ENCODE measurements at places on chromosomes 3 and 15. TPM values are rescaled to one million over a fixed set of nuclear protein-coding genes. Genes with fewer than 3 reads are reported as not detected.

GRM7 gene
- 0.73 TPM for total RNA-seq

GRCh38 chr15:69138963-69139362 is 21.5 kb upstream of the GLCE start:
- no peaks in the 10 kb centered on the region for H3K36me3 ChIP-seq
- H3K27me3 ChIP-seq: no peaks in the 10 kb centered on the region
- H3K4me3 ChIP-seq: no peak overlapping the region
- H3K27ac ChIP-seq: no peak overlapping the region

GRCh38 chr15:36024031-36024688 is 478.2 kb upstream of the DPH6 start:
- H3K36me3 ChIP-seq: no peaks in the 10 kb centered on the region
- no peak overlapping the region for H3K4me3 ChIP-seq
- H3K4me1 ChIP-seq: no peaks in the 10 kb centered on the region
- peak overlapping the region; percentile 40 for H3K27ac ChIP-seq
- DNase-seq: no peak

GRCh38 chr15:93247466-93248121 is 158.6 kb upstream of the RGMA start:
- no peaks in the 10 kb centered on the region for H3K4me1 ChIP-seq
- H3K27ac ChIP-seq: no peak overlapping the region
- H3K36me3 ChIP-seq: no peaks in the 10 kb centered on the region
- no peaks in the 10 kb centered on the region for H3K27me3 ChIP-seq
- H3K4me3 ChIP-seq: no peak overlapping the region

DNA sequence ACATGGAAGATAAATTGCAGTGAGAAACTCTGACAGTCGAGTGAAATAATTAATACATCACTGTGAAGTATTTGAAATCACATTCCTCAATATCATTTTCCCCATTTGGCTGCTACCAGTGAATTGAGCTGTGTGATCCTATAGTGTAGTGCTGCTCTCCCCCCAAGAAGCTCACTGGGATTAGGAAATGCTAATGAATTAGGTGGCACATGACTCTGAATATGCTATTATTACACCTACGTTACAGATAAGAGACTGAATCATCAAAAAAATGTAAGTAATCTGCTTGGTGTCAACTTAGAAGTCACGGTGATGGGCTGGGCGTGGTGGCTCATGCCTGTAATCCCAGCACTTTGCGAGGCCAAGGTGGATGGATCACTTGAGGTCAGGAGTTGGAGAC is 34.7 kb upstream of the SYNM start:
- H3K4me3 ChIP-seq: no peak overlapping the region
- H3K27ac ChIP-seq: no peak overlapping the region
- no peaks in the 10 kb centered on the region for H3K36me3 ChIP-seq
- no peaks in the 10 kb centered on the region for H3K4me1 ChIP-seq
- DNase-seq: no peak

DNA sequence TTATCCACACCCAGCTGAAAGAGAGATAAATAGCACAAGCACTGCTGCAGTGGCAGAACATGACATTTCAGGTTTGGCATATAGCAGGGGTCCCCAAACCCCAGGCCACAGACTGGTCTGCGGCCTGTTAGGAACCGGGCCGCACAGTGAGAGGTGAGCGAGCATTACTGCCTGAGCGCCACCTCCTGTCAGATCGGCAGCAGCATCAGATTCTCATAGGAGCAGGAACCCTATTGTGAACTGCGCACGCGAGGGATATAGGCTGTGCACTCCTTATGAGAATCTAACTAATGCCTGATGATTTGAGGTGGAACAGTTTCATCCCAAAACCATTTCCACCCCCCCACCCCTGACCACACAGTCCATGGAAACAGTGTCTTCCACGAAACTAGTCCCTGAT is 54.6 kb downstream of the CCR4 start:
- H3K36me3 ChIP-seq: peaks cover 41% of the 10 kb centered on the region
- DNase-seq: peak; percentile 75
- no peak overlapping the region for H3K27ac ChIP-seq
- no peak overlapping the region for H3K4me3 ChIP-seq

DNA sequence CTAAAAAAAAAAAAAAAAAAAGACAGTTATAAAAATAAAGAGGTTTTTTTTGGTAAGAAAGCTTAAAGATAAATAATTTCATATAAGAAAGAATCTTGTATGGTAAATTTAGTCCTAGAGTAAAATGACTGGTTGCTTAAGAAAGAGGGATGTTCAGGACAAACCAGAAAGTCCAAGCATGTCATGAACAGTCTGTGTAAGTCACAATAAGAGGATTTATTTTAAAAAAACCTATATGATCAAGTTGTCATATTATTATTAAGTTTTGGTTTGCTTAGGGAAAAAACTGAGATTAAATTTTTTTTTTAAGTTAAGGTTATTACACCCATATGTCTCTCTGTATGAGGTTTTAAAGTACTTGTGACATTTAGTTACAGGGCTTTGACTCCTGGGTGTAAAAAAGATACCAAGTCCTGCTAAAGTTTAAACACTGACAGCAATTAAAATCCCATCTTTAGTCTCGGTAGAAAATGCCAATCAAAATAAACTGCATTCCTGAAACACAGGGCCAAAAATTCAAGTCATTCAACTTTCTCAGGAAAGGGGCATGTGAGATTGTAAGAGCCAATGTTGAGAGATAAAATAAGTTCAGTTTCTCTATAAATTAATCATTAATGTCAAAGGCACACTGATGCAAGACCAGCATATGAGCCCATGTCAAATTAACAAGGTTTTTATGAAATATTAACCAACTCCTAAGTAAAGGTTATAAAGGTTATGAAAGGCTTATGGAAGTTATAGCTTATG is 8.5 kb upstream of the BDH1 start:
- H3K27me3 ChIP-seq: no peaks in the 10 kb centered on the region
- no peaks in the 10 kb centered on the region for H3K4me1 ChIP-seq
- no peak overlapping the region for H3K27ac ChIP-seq
- no peaks in the 10 kb centered on the region for H3K36me3 ChIP-seq
- DNase-seq: no peak

DNA sequence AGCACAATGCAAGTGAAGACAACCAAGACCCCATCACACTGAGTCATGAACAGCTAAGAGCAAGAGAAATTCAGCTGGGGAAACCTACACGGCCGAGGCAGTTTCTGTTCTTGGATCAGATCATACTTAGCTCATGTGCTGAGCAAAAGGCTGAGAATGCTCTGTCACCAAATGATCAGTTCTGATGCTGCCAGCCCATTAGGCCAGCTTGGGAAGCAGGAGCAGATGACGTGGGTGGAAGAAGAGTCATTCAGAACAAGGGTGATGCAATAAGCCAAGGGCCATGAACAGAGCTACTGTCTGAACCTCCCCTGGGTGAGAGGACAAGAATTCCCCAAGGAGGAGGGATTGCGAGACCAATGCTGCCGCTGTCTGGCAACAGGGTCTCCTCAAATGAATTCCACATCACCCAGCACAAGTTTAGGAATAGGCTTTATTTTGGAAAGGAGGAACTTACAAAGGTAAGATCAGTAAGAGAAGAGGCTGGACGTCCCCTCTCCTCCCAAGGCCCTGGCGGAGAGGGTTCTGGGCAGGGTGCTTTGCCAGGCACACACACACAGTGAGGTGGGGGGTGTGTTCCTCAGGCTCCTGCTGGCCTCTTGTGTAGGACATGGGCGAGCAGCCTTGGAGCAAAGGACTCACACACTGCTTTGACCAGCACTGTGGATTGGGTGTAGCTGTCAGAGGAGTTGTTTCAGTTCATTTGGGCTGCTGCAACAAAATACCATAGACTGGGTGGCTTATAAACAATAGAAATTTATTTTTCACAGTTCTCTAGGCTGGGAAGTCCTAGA is 65.6 kb upstream of the CTXND1 start:
- H3K4me1 ChIP-seq: peaks cover 30% of the 10 kb centered on the region
- no peaks in the 10 kb centered on the region for H3K27me3 ChIP-seq
- H3K36me3 ChIP-seq: no peaks in the 10 kb centered on the region
- no peak overlapping the region for H3K27ac ChIP-seq
- DNase-seq: no peak

GRCh38 chr3:72151465-72152238 is 366.7 kb upstream of the PROK2 start:
- no peaks in the 10 kb centered on the region for H3K27me3 ChIP-seq
- no peaks in the 10 kb centered on the region for H3K4me1 ChIP-seq
- H3K27ac ChIP-seq: no peak overlapping the region
- no peak overlapping the region for H3K4me3 ChIP-seq

GRCh38 chr15:39232512-39232911 is 348.4 kb upstream of the THBS1 start:
- no peaks in the 10 kb centered on the region for H3K36me3 ChIP-seq
- H3K27ac ChIP-seq: no peak overlapping the region
- no peak for DNase-seq
- no peaks in the 10 kb centered on the region for H3K4me1 ChIP-seq
- no peaks in the 10 kb centered on the region for H3K27me3 ChIP-seq

DNA sequence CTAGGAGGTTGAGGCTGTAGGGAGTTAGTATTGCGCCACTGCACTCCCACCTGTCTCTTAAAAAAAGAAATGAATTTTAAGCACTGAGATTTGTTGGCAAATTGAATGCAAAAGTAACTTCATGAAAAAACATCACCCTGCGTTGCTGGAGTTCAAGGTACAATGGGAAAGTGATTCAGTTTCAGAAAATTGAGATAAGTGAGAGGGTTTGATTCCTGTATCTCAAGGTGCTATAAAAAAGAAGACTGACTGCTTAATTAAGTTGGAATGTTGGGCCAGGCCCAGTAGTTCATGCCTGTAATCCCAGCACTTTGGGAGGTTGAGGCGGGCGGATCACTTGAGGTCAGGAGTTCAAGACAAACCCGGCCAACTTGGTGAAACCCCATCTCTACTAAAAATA is 39.1 kb downstream of the IQGAP1 start:
- H3K27me3 ChIP-seq: no peaks in the 10 kb centered on the region
- H3K4me3 ChIP-seq: no peak overlapping the region
- H3K4me1 ChIP-seq: no peaks in the 10 kb centered on the region
- peaks cover 55% of the 10 kb centered on the region for H3K36me3 ChIP-seq
- no peak overlapping the region for H3K27ac ChIP-seq

GRCh38 chr15:22887157-22887951 is 48.9 kb downstream of the NIPA2 start:
- peaks cover 60% of the 10 kb centered on the region for H3K36me3 ChIP-seq
- DNase-seq: no peak
- H3K27ac ChIP-seq: no peak overlapping the region
- no peaks in the 10 kb centered on the region for H3K27me3 ChIP-seq

GRCh38 chr3:169363318-169364265 is 299.9 kb downstream of the MECOM start:
- DNase-seq: no peak
- H3K27ac ChIP-seq: peak overlapping the region; percentile 77
- H3K36me3 ChIP-seq: no peaks in the 10 kb centered on the region
- no peak overlapping the region for H3K4me3 ChIP-seq
- H3K4me1 ChIP-seq: peaks cover 2% of the 10 kb centered on the region

P2RY1 gene
- total RNA-seq: 7.6 TPM

ADGRG7 gene
- total RNA-seq: 0.63 TPM

- H3K36me3 ChIP-seq: no peaks in the 10 kb centered on the region
- no peaks in the 10 kb centered on the region for H3K4me1 ChIP-seq
- peaks cover 5% of the 10 kb centered on the region for H3K27me3 ChIP-seq
- no peak for DNase-seq
- H3K27ac ChIP-seq: no peak overlapping the region
- H3K4me3 ChIP-seq: no peak overlapping the region
Measured at GRCh38 chr3:187902936-187903335, 157.7 kb upstream of the BCL6 start.

DNA sequence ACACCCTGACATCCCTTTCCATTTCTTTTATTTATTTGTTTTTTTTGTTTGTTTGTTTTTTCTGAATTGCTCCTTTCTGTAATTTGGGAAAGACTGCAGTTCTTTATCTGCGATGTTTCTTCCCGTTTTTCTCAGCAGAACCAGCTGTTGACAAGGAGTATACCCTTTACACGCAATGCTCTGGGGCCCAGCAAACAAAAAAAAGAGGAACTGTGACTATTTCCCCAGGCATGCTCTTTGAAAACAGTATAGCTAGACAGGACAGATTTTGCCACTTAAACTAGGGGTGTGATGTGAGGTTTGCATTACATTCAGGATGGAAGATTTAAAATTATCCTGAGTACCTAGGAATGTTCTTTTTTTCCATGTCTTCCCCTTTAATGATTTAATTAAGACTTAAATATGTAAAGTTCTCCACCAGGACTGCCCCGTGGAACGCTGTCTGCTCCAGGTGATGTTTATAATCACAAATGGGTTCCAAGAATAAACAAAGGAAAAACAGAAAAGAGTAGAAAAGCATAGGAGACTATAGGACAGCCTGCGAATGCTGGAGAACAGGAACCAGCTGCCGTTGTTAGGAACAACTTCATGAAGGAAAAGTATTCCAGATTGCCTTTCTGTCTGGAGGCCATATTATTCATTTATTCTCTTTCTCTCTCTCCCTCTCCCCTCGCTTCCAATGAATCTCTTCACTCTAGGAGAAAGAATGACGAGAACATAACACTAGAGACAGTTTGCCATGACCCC is 43.3 kb downstream of the TGFBR2 start:
- no peaks in the 10 kb centered on the region for H3K4me1 ChIP-seq
- no peak overlapping the region for H3K4me3 ChIP-seq
- H3K36me3 ChIP-seq: peaks cover 80% of the 10 kb centered on the region
- no peak overlapping the region for H3K27ac ChIP-seq

- H3K27ac ChIP-seq: no peak overlapping the region
- no peak for DNase-seq
- H3K4me3 ChIP-seq: no peak overlapping the region
- H3K36me3 ChIP-seq: no peaks in the 10 kb centered on the region
- H3K27me3 ChIP-seq: no peaks in the 10 kb centered on the region
- no peaks in the 10 kb centered on the region for H3K4me1 ChIP-seq
Measured at GRCh38 chr3:16904423-16905417, 20.0 kb downstream of the PLCL2 start.

CLDN16 gene
- total RNA-seq: 1.1 TPM

GRCh38 chr3:39150803-39151631 is 2.4 kb downstream of the CSRNP1 start:
- no peaks in the 10 kb centered on the region for H3K27me3 ChIP-seq
- H3K4me1 ChIP-seq: peaks cover 47% of the 10 kb centered on the region
- H3K4me3 ChIP-seq: peak overlapping the region; percentile 90
- peak overlapping the region; percentile 96 for H3K27ac ChIP-seq
- peak; percentile 97 for DNase-seq

DNA sequence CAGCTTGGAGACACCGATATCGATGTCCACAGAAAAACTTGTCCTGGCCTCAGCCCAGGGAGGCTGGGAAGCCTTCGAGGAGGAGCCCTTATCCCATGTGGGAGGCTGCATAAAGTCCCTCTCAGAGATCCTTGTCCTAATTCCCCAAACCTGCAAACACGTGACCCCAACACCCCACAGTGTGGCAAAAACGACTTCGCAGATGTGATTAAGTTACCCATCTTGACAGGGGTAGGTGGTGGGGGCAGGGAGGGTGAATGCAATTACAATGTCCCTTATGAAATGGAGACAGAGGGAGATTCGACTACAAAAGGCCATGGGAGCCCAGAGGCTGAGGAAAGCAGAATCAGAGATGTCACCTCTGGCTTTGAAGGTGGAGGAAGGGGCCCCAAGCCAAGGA is 2.3 kb upstream of the TLR9 start:
- H3K4me1 ChIP-seq: no peaks in the 10 kb centered on the region
- peaks cover 18% of the 10 kb centered on the region for H3K36me3 ChIP-seq
- no peak for DNase-seq

CYP19A1 gene
- total RNA-seq: not detected

WDR49 gene
- total RNA-seq: 1.6 TPM
